ENCODE measurements at places on chromosomes 12 and 14. TPM values are rescaled to one million over a fixed set of nuclear protein-coding genes. Genes with fewer than 3 reads are reported as not detected.

- DNase-seq: no peak
These were observed 57.2 kb upstream of the JDP2 start for GRCh38 chr14:75370416-75371205.

- DNase-seq: no peak
These were observed 4.8 kb downstream of the MYH7 start for GRCh38 chr14:23430723-23431085.

GRCh38 chr12:1927051-1927680 lies 8.7 kb upstream of the CACNA2D4 start:
- no peak for DNase-seq

- DNase-seq: no peak
These were observed 776 bp downstream of the BMP4 start for GRCh38 chr14:53955671-53956426.

GRCh38 chr12:75137896-75138295 lies 71.7 kb downstream of the KCNC2 start:
- DNase-seq: no peak

DNA sequence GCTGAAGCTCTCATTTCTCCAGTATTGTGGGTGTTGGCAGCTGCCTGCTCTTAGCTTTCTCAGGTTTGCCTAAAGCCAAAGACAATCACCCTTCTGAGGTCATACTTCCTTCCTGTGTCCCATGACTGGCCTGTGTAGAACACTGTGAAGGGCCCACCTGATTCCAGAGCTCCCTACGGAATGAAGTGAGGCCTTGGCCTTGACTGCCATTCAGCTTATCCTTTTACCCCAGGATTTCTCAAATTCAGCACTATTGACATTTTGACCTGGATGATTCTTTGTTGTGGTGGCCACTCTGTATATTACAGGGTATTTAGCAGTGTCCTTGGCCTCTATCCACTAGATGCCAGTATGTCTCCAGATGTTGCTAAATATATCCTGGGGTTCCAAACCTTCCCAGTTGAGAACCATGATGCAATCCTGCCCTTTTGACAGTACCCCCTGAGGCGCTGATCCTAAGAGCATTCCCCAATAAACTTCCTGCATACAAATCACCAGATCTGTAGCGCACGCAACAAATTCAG lies 112.3 kb upstream of the KRR1 start:
- no peak for DNase-seq

GRCh38 chr12:11607313-11608081 lies 42.0 kb upstream of the ETV6 start:
- DNase-seq: no peak

DNA sequence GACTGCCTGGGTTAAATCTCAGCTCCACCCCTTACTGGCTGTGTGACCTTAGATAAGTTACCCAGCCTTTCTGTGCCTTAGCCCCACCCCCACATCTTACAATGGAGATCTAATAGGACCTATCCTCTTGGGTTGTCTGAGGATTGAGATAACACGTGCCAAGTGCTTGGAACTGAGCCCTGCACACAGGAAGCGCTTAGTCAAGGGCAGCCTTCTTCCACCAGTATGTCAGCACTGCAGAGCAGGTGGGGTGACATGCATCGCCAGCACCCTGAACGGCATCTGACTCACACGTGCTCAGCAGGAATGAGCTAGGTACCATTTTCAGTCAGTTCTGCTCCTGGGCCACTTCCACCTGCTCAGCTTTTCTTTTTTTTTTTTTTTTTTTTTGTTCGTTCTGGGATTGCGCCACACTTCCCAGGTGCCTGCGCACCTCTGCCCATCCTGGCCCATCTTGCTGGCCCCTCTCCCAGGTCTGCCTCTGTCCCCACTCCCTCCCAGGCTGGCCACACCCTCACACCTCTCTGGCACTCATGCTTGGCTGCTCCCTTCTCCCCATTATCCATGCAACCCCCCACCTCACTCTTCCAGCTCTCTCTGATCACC lies 19.6 kb downstream of the LGMN start:
- DNase-seq: peak; percentile 47

- no peak for DNase-seq
These were observed 45.5 kb downstream of the RAD52 start for GRCh38 chr12:904010-904414.

DNA sequence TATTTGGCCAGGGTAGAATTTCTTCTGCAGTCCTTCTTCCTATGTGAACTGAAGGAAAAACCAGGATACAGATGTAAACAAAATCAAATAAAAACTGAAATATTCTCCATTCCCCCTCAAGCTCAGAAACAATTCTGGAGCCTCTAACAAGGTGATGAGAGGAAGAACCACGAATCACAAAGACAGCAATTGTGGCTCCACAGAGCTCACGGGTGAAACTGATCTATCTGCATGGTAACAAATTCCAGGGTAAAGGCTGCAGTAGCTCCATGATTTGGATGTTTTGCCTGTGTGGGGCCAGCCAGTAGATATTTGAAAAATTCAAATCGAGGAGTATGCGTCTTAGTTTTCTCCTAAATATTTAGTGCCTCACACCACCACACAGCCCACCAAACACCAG lies 10.6 kb downstream of the GRIN2B start:
- no peak for DNase-seq

DNA sequence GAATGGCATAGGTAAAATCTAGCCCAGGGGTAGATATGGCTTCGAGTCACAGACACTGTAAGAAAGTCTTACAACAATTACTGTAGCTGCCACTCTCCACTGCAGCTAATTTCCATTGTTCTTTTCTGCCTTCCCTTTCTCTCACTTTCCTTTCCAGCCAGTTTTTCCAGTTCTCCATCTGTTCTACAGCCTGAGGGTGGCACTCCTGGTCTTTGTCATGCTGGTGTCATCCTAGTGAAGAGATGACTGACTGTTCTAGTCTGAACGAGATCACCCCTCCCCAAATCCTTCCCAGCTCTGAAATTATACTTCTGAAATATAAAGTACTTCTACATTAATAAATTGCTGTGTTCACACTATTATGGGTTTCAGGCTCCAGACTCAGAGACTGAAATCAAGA lies 74.2 kb upstream of the CSRP2 start:
- no peak for DNase-seq

DNA sequence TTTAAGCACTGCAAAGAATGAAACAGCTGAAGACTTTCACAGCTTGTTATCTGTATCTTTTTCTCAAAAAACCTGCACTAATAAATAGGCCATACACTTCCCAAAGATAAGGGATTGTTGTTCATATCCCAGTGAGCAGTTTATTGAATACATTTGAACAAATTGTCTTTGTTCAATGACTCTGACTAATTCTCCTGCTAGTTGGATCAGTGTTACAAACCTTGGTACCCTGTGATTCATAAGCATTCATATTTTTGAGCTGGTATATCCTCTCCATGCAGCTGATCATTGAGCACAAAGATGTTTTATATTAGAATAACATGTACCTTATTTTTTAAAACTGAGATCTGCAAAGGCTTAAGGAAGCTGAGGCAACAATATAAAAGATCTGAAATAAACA lies 58.9 kb upstream of the FSCB start:
- no peak for DNase-seq

- no peak for DNase-seq
These were observed 475.4 kb downstream of the RMST start for GRCh38 chr12:97938031-97938430.

GRCh38 chr14:46399049-46399448 lies 252.5 kb downstream of the RPL10L start:
- DNase-seq: no peak

DNA sequence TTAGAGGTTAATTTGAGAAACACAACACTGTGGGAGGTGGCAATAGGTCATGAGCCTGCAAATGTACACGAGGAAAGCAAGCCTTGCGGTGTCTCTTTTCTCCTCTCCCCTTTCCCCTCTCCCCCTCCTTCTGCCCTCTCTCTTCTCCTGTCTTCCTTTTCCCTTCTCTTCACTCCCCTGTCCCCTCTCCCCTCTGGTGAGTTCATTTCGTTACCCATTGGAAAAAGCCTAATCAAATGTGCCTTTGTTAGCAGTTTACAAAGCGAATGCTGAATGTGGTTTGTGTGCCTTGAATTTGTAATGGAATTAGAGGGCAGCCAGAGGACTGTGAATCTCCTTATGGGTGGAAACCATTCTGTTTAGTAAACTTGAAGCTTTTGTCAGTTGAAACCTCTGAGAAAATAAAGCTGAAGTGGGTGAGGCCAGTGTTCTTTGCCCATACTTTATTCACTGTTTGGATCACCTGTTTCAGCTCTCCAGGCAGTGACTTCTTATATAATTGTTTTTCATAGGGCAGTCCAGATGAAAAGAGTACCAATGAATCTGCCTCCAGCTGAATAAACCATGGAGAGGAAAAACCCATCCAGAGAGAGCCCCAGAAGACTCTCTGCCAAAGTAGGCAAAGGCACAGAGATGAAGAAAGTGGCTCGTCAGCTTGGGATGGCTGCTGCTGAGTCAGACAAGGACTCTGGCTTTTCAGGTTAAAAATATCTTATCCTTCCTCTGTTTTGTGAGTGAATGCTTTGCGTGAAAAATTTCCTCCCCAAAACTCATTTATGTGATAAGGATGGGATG lies 7.3 kb downstream of the CIPC start:
- DNase-seq: no peak

DNA sequence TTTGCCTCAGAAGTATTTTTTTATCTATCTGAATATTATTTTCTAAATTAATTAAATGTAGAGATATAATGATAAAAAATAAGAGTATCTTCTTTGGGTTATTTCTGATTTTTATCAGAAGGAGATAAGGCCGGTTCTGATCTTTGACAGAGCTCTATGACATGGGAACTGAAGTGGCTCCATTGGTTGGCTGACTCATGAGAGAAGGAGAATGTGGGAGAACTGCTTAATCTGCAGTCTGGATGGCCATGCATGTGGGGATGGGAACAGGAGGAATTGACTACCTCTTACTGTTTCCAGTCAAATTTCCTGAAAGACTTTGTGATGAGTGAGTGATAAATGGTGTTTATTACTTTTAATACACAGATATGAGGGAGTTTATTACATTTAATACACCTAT lies 155.8 kb upstream of the ATP2B1 start:
- no peak for DNase-seq

P2RX7 gene
- 3.6 TPM for total RNA-seq

DYNC1H1 gene
- total RNA-seq: 227 TPM

GPR137C gene
- 0.27 TPM for total RNA-seq

SOAT2 gene
- total RNA-seq: 3.1 TPM

NINJ2 gene
- 1.9 TPM for total RNA-seq

KRR1 gene
- total RNA-seq: 146 TPM

AQP6 gene
- total RNA-seq: not detected

GYS2 gene
- total RNA-seq: not detected
